Right lobe of liver (tissue), 6 donors: ENCODE measurements at places on chromosomes 4 and X. TPM values are rescaled to one million over a fixed set of nuclear protein-coding genes. Genes with fewer than 3 reads are reported as not detected.
A peak's percentile ranks its signal among the peaks of the same experiment; 100 is the strongest.

DNA sequence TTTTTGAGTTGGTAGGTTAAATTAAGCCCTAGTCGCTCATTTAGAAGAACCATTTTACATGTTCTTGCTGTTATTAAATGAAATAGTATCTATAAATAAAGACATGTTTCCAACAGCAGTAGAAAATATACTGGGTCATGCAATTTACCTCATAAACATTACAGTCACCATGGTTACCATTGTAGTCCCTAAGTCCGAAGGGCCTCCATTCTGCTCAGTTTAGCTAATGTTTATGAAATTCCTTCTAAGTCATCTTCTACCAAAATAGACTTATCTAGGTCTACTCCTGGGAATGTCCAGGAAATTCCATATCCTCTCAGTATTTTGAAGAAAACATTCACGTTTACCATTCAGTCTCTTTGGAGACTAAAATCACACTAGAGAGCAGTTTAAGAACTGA, 292.5 kb upstream of the DCAF8L1 start:
- DNase-seq: no peak
- no peak overlapping the region for H3K27ac ChIP-seq
- no peaks in the 10 kb centered on the region for H3K4me1 ChIP-seq
- no peaks in the 10 kb centered on the region for H3K36me3 ChIP-seq

The BST1 gene
- 4.2 TPM for total RNA-seq

GRCh38 chrX:108299101-108299591, 139.1 kb downstream of the COL4A6 start:
- no peak overlapping the region for H3K27ac ChIP-seq
- H3K4me3 ChIP-seq: no peak overlapping the region
- no peaks in the 10 kb centered on the region for H3K36me3 ChIP-seq
- no peaks in the 10 kb centered on the region for H3K27me3 ChIP-seq

The ZCCHC18 gene
- not detected for total RNA-seq

DNA sequence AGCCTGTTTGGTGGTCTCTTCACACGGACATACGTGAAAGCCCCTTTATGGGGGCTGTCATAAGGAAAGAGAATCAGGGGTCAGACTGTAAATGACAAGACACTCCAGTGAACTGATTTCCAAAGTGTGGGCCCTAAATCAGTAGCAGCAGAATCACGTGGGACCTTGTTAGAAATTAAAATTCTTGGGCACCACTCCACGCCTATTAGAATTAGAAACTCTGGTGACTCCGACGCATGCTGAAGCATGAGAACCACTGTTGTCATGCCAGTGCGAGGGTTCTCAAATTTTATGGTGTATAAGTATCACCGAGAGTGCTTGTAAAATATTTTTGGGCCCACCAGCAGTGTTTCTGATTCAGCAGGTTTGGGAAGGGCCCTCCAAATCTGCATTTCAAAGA, 672.8 kb downstream of the DMD start:
- H3K27me3 ChIP-seq: no peaks in the 10 kb centered on the region
- no peak for DNase-seq
- no peaks in the 10 kb centered on the region for H3K4me1 ChIP-seq
- no peak overlapping the region for H3K27ac ChIP-seq
- H3K36me3 ChIP-seq: no peaks in the 10 kb centered on the region

The RXFP1 gene
- total RNA-seq: 0.97 TPM

The KCND1 gene
- total RNA-seq: 0.37 TPM

- no peak for DNase-seq
- no peaks in the 10 kb centered on the region for H3K4me1 ChIP-seq
Measured at GRCh38 chr4:70559211-70559830, 32.7 kb upstream of the AMBN start.

GRCh38 chr4:139887376-139887802, 221.8 kb downstream of the MGST2 start:
- H3K4me3 ChIP-seq: peak overlapping the region; percentile 13
- no peaks in the 10 kb centered on the region for H3K27me3 ChIP-seq
- peak overlapping the region; percentile 48 for H3K27ac ChIP-seq
- H3K36me3 ChIP-seq: no peaks in the 10 kb centered on the region
- no peaks in the 10 kb centered on the region for H3K4me1 ChIP-seq

The CCNB3 gene
- 0.46 TPM for total RNA-seq

DNA sequence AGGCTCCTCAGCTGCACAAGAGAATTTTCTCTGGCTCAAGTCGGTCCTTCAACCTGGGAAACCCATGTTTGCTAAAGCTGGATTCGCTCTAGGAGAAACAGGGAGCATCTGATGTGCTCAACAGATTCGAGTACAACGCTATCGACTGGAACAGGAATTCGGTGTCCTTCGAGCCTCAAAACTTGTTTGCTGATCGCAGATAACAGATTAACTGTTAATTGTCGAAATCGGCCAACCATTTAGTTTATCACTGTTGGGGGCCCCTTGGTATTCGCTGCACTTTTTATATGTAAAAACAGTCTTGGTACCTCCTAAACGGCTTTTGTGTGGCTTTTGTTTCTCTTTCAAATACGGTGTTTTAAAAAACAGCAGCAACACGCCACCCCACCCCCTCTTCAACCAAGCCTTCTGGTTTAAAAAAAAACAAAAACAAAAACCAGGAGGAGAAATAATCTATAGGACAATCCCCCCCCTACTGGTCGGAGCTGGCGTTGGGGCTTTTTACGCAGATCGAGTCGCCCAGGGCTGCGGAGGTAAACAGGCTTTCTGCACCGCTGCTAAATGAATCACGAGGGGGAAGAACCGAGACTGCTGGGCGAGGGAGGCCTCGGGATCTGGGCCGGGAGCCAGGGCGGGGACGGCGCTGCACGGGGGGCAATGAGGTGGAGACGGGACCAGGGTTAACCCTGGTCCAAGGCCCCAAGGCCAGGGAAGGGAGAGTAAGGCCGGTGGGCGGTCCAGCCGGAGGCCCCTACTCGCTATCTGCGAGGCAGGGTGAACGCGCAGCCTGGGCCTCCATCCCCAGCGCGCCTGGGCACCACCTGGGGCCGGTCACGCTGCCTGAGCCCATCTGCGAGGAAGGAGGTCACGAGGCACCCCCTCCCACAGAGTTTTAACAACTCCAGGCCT, 71.7 kb upstream of the BCOR start:
- peak; percentile 53 for DNase-seq
- H3K27ac ChIP-seq: no peak overlapping the region
- H3K4me1 ChIP-seq: no peaks in the 10 kb centered on the region
- no peak overlapping the region for H3K4me3 ChIP-seq
- H3K27me3 ChIP-seq: no peaks in the 10 kb centered on the region

- peaks cover 4% of the 10 kb centered on the region for H3K4me1 ChIP-seq
- peak overlapping the region; percentile 47 for H3K4me3 ChIP-seq
- no peaks in the 10 kb centered on the region for H3K27me3 ChIP-seq
- peak overlapping the region; percentile 87 for H3K27ac ChIP-seq
Measured at GRCh38 chr4:75514949-75515612, 808 bp downstream of the THAP6 start.

The CYLC1 gene
- not detected for total RNA-seq

GRCh38 chrX:136162827-136163570, 15.7 kb downstream of the FHL1 start:
- H3K27ac ChIP-seq: no peak overlapping the region
- H3K4me3 ChIP-seq: no peak overlapping the region
- peak; percentile 52 for DNase-seq
- H3K27me3 ChIP-seq: no peaks in the 10 kb centered on the region
- no peaks in the 10 kb centered on the region for H3K36me3 ChIP-seq

The MAB21L2 gene
- not detected for total RNA-seq

DNA sequence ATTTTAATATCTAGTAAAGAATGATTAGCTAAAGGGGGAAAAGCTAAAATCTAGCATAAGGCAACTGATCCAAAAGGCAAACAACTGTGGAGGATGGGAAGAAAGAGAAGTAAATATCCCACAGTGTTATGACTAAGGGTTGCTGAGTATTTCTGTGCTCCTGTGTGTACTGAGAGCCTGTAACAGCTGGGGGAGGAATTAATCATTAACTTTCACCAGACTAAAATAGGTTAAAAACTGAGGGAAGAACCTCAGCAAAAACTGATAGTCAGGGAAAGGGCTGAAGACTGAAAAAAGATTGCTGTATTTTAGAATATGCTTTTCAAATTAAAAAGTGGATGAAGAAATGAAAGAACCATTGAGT, 365.9 kb downstream of the CXXC4 start:
- no peaks in the 10 kb centered on the region for H3K27me3 ChIP-seq
- H3K4me3 ChIP-seq: peak overlapping the region; percentile 21

The LRRC66 gene
- total RNA-seq: 0.12 TPM

DNA sequence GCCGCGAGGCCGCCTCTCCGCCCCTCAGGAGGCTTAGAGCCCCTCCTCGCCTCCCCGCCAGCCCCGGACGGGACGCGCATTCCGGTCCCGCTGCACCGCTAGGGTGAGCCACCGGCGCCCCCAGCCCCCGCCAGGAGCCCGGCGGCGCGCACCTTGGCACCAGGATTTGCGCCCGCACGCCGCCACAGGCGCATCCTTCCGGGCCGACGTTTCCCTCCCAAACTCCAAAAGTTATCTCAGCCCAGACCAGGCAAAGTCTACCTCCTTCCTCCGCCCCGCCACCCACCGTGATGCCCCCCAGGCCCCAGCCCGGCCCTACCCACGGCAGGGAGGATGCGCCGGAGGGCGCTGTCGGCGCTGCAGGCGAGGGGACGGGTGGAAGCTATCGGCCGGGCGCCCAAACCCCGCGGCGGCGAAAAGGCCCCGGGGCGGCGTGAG, 538 bp downstream of the SCML2 start:
- H3K27me3 ChIP-seq: no peaks in the 10 kb centered on the region
- no peak for DNase-seq
- no peaks in the 10 kb centered on the region for H3K36me3 ChIP-seq
- H3K27ac ChIP-seq: no peak overlapping the region

- peak; percentile 59 for DNase-seq
- H3K36me3 ChIP-seq: no peaks in the 10 kb centered on the region
- no peaks in the 10 kb centered on the region for H3K4me1 ChIP-seq
- H3K4me3 ChIP-seq: peak overlapping the region; percentile 46
- no peaks in the 10 kb centered on the region for H3K27me3 ChIP-seq
Measured at GRCh38 chrX:20265726-20266681, 705 bp downstream of the RPS6KA3 start.

The SYTL5 gene
- total RNA-seq: 2.6 TPM

DNA sequence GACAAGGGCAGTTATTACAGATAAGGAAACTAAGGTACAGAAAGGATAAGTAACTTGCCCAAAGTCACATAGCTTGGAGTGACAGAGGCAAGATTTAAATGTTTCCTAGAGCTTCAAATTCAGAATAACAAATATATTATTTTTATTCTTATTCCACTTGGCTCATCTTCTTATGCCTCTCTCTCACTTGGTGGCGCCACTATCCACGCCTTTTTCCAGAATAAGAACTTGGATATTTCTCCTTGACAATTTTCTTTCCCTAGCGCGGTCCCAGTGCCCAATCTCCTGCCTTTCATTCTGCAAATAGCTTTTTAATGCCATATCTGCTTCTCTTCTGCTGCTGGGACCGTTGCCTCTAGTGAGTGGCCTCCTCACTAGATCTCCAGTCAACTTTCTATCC, 78.5 kb downstream of the MSN start:
- no peaks in the 10 kb centered on the region for H3K27me3 ChIP-seq
- no peaks in the 10 kb centered on the region for H3K4me1 ChIP-seq
- no peak for DNase-seq
- no peaks in the 10 kb centered on the region for H3K36me3 ChIP-seq
- H3K27ac ChIP-seq: no peak overlapping the region

GRCh38 chrX:18360867-18361266, 6.4 kb upstream of the SCML2 start:
- H3K27ac ChIP-seq: no peak overlapping the region
- no peaks in the 10 kb centered on the region for H3K36me3 ChIP-seq
- no peaks in the 10 kb centered on the region for H3K4me1 ChIP-seq
- no peak overlapping the region for H3K4me3 ChIP-seq
- no peak for DNase-seq
- H3K27me3 ChIP-seq: no peaks in the 10 kb centered on the region

DNA sequence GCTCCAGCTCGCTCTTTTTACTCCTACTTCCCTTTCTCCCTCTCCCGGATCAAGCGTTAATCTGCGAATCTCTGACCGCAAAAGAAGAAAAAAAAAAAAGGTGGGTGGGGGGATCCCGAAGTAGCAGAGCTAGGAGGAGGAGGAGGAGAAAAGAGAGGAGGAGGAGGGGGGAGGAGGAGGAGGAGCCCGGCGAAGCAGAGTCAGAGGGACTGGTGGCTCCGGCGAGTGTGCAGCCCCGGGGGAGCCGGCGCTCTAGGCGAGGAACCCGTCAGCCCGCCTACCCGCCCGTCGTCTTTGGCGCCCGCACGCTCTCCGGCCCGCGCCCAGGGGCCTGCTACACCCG, at the start of gene NHSL2:
Gene NHSL2 (plus strand): TSS at position 203 of the 343 bp plus-strand sequence.
- peaks cover 21% of the 10 kb centered on the region for H3K27me3 ChIP-seq
- DNase-seq: no peak
- H3K4me1 ChIP-seq: no peaks in the 10 kb centered on the region
- H3K27ac ChIP-seq: no peak within 1 kb of the TSS
- peak within 1 kb of the TSS; percentile 18 for H3K4me3 ChIP-seq

The RNF128 gene
- total RNA-seq: 48.7 TPM

DNA sequence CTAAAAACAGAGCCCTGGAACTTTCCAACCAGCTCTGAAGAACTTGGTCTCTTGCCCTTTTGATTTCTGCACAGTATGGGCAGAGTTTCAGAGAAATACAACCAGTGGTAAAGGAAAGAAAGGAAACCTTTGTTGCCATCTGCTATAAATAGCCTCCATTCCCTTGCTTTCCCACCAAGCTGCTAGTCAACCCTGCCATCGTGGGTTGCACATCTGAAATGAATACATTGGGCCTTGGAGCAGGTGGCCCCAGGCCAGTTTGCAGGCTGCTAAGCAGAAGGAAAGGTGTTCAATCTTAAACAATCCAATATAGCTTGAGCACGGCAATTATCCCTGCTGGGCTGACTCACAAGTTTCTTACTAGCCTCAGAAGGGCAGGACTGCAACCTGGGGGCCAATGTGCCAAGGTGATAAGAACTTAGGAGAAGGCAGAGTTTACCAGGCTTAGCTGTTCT, 142.5 kb downstream of the PPARGC1A start:
- H3K4me3 ChIP-seq: no peak overlapping the region
- no peak overlapping the region for H3K27ac ChIP-seq
- no peak for DNase-seq
- H3K36me3 ChIP-seq: no peaks in the 10 kb centered on the region
- no peaks in the 10 kb centered on the region for H3K4me1 ChIP-seq
- no peaks in the 10 kb centered on the region for H3K27me3 ChIP-seq

The MEPE gene
- total RNA-seq: not detected

DNA sequence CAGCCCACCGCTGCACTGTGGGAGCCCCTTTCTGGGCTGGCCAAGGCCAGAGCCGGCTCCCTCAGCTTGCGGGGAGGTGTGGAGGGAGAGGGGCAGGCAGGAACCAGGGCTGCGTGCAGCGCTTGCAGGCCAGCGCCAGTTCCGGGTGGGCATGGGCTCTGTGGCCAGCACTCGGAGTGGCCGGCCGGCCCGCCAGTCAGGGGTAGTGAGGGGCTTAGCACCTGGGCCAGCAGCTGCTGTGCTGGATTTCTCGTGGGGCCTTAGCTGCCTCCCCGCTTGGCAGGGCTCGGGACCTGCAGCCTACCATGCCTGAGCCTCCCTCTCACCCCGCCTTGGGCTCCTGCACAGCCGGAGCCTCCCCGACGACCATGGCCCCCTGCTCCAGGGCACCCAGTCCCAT, 45.2 kb downstream of the RXFP1 start:
- H3K27me3 ChIP-seq: no peaks in the 10 kb centered on the region
- H3K4me3 ChIP-seq: no peak overlapping the region
- H3K4me1 ChIP-seq: no peaks in the 10 kb centered on the region
- no peaks in the 10 kb centered on the region for H3K36me3 ChIP-seq
- no peak for DNase-seq

The SH2D1A gene
- total RNA-seq: not detected

- no peaks in the 10 kb centered on the region for H3K36me3 ChIP-seq
- no peak overlapping the region for H3K4me3 ChIP-seq
- no peaks in the 10 kb centered on the region for H3K27me3 ChIP-seq
Measured at GRCh38 chr4:105751718-105752299, 43.2 kb downstream of the GSTCD start.
